ENCODE measurements at places on chromosomes 3 and 15. TPM values are rescaled to one million over a fixed set of nuclear protein-coding genes. Genes with fewer than 3 reads are reported as not detected.

Gene RSL24D1
- 178 TPM for total RNA-seq

Gene OR5H14
- total RNA-seq, result not detected

Gene TAGLN3
- total RNA-seq, result 174 TPM

Gene EIF1B
- 55.0 TPM for total RNA-seq

Gene SV2B
- 42.8 TPM for total RNA-seq

Gene C3orf85
- total RNA-seq, result not detected

Gene LIPC
- total RNA-seq, result not detected

Gene MOBP
- total RNA-seq, result 0.41 TPM

Gene P2RY12
- total RNA-seq, result 17.5 TPM

Gene SH3BP5
- total RNA-seq, result 67.7 TPM

Gene RBPMS2
- total RNA-seq, result under 0.01 TPM

Gene MESP2
- total RNA-seq, result not detected

Gene CFAP20DC
- 2.0 TPM for total RNA-seq

Gene EFHB
- 0.41 TPM for total RNA-seq

Gene MED12L
- total RNA-seq, result 6.1 TPM

Gene TMOD2
- 198 TPM for total RNA-seq

Gene C2CD4A
- total RNA-seq, result under 0.01 TPM
